ENCODE measurements at places on chromosomes 5 and 9.
A peak's percentile ranks its signal among the peaks of the same experiment; 100 is the strongest.

- no peak for DNase-seq
These were observed 1.2 kb downstream of the JAK2 start for GRCh38 chr9:4986296-4986695.

- DNase-seq: peak; percentile 15
These were observed 102.4 kb downstream of the CDK5RAP2 start for GRCh38 chr9:120477534-120478001.

DNA sequence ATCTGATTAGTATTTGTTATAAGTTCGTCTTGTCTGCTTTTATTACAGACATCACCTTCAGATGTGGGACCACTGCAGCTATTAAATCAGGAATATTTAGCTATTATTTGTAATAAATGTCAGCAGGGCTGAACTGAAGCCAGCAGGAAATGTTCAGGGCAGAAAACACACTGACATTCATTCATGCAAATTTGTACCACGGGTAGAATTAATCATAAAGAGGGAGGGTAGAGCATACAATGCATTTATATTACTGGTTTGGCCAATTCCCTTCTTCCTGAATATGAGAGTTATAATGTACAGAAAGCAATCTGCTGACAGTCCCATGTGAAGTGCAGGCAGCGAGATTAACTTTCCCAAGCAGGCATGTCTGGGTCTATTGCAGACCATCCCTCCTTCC, 117.3 kb upstream of the NUDT12 start:
- DNase-seq: no peak

DNA sequence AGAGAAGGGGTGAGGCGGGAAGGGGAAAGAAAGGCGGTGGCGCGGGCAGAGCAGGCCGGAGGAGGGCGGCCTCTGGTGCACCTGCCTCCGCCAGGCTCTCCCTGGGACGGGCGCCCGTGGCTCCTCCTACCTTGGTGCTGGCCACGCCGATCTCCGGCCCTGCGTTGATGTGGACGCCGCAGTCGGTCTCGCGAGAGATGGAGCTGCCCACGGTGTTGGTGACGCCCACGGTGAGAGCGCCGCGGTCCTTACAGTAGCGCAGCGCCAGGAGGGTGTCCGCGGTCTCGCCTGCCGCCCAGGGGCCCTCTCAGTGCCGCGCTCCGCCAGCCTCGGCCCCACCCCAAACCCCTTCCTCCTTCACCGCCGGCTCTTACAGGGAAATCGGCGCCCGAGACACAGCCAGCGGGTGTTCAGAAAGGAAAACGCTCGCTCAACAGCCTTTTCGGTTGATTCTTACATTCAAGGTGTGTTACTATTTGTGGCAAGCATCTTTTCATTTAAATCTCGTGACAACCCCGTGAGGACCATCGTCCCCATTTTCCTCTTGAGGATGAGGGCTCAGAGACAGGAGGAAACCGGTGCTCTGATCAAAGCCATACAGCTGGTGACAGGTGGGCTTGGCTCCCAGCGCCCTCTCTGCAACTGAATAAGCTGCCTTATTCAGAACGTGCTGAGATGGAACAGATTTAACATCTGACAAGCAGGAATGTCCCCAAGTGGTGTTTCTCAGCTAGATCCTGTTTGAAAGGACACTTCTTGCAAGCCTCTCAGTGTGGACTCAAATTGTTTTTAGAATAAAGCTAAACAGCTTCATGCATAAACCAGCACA, 22.0 kb upstream of the MAPK9 start:
- no peak for DNase-seq

DNA sequence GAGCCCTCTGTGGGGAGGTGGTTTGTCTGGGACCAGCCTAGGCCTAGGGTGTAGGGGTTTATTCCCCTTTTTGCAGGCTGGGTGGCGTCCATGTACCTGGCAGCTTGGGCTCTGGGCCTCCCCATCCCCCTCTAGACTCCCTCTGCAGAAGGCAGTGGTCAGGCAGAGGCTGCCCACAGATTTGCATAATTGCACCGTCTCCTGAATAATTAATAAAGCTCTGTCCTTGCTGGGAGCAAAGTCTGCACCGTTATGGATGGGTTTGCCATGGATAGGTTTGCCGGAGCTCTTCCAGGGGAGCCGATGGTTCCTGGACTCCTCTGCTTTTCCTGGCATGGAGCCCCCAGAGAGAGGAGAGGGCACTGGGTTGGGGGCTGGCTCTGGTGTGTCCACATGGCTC, 60.4 kb downstream of the DAB2IP start:
- DNase-seq: no peak

GRCh38 chr9:123138163-123138562, 104.7 kb downstream of the GPR21 start:
- no peak for DNase-seq

DNA sequence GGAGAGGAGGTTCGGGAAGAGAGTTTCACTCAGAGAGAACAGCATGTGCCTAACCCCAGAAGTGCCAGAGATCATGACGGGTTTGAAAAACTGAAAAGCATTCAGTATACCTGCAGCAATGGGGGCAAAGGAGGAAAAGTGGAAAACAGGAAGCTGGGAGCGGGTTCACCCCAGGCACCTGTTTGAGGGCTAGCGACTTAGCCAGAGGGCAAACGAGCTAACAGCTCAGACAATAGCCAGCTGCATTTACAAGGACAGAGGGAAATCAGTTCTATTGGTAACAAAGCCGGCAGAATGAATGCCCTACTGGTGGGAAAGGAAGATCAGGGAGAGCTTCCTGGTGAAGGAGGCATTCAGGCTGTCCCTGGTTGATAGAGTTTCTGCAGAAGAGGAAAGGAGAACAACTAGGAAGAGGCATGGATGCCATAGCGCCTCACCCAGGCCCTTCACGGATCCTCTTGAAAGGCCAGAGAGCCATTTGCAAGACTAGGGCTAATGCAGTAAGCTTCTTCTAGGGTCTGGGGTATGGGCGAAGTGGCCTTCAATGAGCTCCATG, 141.7 kb upstream of the ADRA1B start:
- DNase-seq: no peak

GRCh38 chr5:112065781-112066180, 308.8 kb upstream of the NREP start:
- DNase-seq: no peak

GRCh38 chr9:91623004-91623403, 199.4 kb upstream of the NFIL3 start:
- DNase-seq: no peak

DNA sequence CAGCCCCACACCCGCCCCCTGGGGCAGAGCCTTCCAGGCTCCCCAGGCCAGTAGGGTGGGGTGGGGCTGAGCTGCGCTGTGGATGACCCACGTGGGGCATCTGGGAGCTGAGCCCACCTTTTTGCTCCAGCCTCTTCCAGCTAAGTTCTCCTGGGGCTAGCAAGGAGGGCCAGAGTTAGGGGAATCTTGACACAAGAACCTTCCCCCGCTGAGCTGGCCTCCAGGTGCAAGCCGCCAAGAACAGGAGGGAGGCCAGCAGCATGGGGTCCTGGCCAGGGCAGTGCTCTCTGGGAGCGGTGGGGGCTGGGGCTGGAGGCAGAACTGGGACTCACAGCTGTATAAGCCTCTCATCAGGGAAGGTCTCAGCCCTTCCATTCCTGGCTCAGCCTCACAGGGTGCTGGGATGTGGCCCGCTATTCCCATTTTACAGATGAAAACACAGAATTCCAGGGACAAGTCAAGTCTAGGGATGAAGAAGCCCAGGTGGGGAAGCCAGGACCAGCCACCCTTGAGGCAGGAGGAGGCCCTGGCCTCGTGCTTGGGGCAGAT, 21.5 kb downstream of the SARDH start:
- DNase-seq: no peak

DNA sequence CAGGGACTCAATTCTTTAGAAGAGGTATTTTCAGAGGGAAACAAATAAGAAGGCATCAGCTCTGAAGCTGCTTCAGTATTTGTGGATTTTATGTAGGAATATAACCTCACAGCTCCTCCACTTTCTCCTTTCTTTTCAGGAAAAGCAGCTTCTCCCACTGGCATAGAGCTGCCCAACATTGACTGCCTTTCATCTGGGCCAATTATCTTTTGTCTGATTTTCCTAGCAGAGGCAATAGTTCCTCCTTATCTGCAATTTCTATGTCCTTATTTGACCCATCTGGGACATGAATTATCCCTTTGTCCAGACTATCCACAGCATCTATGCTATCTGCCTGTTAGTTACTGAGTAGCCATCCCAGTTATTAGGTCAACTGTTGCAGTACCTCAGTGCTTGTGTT, 1671.2 kb upstream of the ACO1 start:
- no peak for DNase-seq

DNA sequence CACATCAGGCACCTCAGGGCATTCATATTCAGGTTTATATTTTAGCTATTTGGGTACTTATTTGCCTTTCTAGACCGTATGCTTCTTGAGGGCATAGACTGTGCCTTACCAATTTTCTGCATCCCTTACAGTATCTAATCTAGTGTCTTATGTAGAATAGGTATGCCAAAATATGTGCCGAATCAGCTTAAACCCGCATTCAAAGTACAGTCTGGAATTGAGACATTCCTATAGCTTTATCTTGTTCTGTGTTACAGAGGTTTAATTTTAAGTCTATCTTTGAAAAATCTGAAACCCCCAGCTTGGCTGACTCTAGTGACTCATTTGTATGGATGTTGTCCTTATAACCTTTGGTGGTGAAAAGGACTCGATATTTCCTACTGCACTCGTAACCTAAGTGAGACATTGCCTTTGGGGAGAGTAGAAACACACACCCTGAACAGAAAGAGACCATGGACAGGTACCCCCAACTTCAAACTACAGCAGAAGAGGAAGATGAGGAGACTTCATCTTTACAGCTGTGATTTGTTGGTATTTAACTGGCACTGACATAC, 27.0 kb upstream of the TMOD1 start:
- no peak for DNase-seq

GRCh38 chr5:56527174-56527573, 288.2 kb upstream of the MAP3K1 start:
- no peak for DNase-seq

DNA sequence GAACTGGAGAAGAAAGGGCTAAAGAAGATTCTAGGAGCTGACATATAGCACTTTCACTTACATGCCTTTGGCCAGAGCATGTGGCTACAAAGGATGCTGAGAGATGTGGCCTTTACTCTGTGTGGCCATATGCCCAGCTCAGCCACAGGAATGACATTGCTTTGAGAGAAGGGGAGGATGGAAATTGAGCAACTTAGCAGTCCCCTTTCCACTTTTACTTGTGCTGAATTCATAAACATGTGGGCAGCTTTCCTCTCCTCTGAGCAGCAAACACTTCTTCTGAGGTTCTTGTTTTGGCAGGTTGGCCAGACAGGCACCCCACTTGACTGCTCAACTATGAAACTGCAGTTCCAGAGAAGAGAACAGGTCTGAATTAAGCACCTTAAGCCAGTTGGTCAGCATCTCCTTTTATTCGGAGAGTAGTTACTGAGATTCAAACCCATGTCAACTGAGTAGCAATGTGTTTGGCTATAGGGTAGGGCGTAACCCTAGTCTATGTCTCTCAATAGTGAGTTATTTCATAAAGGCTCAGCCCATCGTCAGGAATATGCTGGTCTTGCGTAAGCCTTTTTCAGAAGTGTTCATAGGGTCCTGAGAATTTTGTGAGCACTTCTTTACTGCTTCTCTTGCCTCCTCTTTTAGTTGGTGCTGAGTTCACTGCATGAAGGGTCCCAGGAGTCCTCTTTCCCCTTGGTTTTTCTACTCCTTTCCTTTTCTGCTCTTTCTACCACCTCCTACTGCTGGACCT, 134.5 kb downstream of the PALM2AKAP2 start:
- DNase-seq: no peak

GRCh38 chr9:98236901-98237487, 18.5 kb downstream of the TBC1D2 start:
- no peak for DNase-seq

DNA sequence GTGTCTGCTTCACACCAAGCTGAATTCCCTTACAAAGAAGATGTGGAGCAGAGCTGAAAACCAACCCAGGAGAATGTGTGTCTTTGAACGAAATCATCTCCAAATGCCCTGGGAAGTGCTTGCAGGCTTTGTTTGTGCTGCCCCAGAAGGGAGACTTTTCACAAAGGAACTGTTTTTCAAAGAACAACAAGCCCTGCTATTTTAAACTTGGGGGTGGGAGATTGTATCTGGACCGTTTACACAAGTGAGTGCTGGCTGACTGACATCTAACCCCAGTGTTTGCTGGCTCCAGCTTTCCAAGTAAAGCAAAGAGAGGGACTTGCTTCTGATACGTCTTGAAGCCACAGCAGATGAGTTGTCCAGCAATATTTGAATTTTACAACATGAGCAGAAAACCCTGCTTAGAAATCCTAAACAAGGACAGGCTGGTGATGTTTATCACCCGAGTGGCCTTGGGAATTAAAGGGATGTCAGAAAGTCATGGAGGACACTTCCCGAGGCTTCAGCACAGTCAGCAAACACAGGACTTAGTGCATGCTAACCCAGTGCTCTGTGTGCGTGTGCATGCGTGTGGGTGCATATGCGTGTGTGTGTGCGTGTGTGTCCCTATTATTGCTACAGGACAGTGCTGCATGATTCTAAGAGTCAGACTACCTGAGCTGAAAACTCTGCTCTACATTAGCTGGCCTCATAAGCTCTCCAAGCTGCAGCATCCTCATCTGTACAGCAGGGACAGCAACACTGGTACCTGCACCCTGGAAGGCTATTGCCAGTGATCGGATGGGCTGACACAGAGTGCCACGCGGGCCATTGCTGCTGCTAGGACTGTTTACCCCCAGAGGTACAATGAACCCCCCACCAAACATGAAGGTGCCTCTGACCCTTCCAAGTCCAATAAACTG, 1.4 kb downstream of the ADAMTS12 start:
- no peak for DNase-seq

Measured in progenitor cell of endocrine pancreas (in vitro differentiated cells).